ENCODE measurements at places on chromosomes 4 and X.

- H3K27me3 ChIP-seq = no peaks in the 10 kb centered on the region
- DNase-seq = no peak
- no peaks in the 10 kb centered on the region for H3K4me1 ChIP-seq
- no peak overlapping the region for H3K27ac ChIP-seq
- H3K36me3 ChIP-seq = no peaks in the 10 kb centered on the region
- H3K4me3 ChIP-seq = no peak overlapping the region
These were observed 12.0 kb upstream of the RTL9 start for GRCh38 chrX:110346681-110347080.

- no peaks in the 10 kb centered on the region for H3K4me1 ChIP-seq
- DNase-seq = no peak
- no peaks in the 10 kb centered on the region for H3K36me3 ChIP-seq
- H3K27me3 ChIP-seq = peaks cover 7% of the 10 kb centered on the region
- no peak within 1 kb of the TSS for H3K27ac ChIP-seq
These were observed at the start of gene POU3F4 for GRCh38 chrX:83508006-83508405. POU3F4 (plus strand) TSS chrX:83508290; CDS start chrX:83508325, 35 bp downstream.

GRCh38 chr4:52996261-52997131, 134.4 kb downstream of the RASL11B start:
- H3K27me3 ChIP-seq = no peaks in the 10 kb centered on the region
- no peaks in the 10 kb centered on the region for H3K36me3 ChIP-seq
- H3K4me1 ChIP-seq = peaks cover 18% of the 10 kb centered on the region
- peak overlapping the region; percentile 79 for H3K27ac ChIP-seq
- DNase-seq = no peak

- H3K27ac ChIP-seq = no peak overlapping the region
- H3K4me3 ChIP-seq = peak overlapping the region; percentile 79
- no peak for DNase-seq
- peaks cover 7% of the 10 kb centered on the region for H3K4me1 ChIP-seq
- H3K36me3 ChIP-seq = no peaks in the 10 kb centered on the region
These were observed 3.5 kb upstream of the SAP30 start for GRCh38 chr4:173367285-173367684.

- H3K4me1 ChIP-seq = no peaks in the 10 kb centered on the region
- DNase-seq = no peak
- H3K27me3 ChIP-seq = no peaks in the 10 kb centered on the region
- no peaks in the 10 kb centered on the region for H3K36me3 ChIP-seq
- no peak overlapping the region for H3K27ac ChIP-seq
- H3K4me3 ChIP-seq = no peak overlapping the region
These were observed 30.8 kb downstream of the SPINK2 start for GRCh38 chr4:56790691-56791091.

- no peak overlapping the region for H3K4me3 ChIP-seq
- no peaks in the 10 kb centered on the region for H3K4me1 ChIP-seq
- no peak for DNase-seq
These were observed 77.8 kb downstream of the NPNT start for GRCh38 chr4:105972946-105973621.

DNA sequence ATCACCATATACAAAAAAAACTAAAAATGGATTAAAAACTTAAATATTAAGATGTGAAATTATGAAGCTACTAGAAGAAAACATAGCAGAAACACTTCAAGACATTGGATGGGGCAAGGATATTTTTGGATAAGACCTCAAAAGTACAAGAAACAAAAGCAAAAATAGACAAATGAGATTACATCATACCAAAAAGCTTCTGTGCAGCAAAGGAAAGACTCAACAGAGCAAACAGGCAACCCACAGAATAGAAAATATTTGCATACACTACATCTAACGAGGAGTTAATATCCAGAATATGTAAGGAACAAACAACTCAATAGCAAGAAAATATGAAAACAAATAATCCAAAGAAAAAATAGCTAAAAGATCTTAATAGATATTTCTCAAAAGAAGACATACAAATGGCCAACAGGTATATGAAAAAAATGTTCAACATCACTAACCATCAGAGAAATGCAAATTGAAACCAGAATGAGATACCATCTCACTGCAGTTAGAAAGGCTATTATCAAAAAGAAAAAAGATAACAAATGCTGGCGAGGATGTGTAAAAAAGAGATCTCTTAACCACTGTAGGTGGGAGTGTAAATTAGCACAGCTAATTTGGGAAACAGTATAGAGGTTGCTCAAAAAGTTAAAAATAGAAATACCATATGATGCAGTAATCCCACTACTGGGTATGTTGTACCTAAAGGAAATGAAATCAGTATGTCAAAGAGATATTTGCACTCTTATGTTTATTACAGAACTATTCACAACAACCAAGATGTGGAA, 17.8 kb upstream of the LRCH2 start:
- H3K36me3 ChIP-seq = no peaks in the 10 kb centered on the region
- H3K27me3 ChIP-seq = no peaks in the 10 kb centered on the region
- H3K27ac ChIP-seq = no peak overlapping the region
- H3K4me3 ChIP-seq = no peak overlapping the region

DNA sequence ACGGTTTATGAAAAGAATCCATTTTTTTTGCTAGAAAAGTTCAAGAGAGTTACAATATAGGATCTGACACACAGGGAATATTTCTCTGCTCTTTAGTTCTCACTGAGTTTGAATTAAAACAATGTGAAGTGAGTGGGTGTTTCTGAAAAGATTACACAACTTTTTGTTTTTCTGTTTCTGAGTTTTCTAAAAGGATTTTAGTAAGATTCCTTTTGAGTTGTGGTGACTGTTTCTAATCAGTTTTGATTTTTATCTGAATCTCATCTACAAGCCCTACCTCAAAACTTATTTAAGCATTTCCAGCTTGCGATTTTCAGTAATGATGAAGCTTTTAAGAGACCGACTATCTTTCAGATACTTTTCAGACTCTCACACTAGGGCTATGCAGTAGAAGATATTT, 141.7 kb downstream of the GPAT3 start:
- H3K4me3 ChIP-seq = no peak overlapping the region
- no peaks in the 10 kb centered on the region for H3K4me1 ChIP-seq
- no peak overlapping the region for H3K27ac ChIP-seq
- no peak for DNase-seq
- H3K27me3 ChIP-seq = no peaks in the 10 kb centered on the region
- no peaks in the 10 kb centered on the region for H3K36me3 ChIP-seq

- H3K4me3 ChIP-seq = no peak overlapping the region
- H3K36me3 ChIP-seq = no peaks in the 10 kb centered on the region
- no peak overlapping the region for H3K27ac ChIP-seq
- no peak for DNase-seq
- no peaks in the 10 kb centered on the region for H3K27me3 ChIP-seq
These were observed 22.0 kb downstream of the GPM6A start for GRCh38 chr4:175790083-175790482.

DNA sequence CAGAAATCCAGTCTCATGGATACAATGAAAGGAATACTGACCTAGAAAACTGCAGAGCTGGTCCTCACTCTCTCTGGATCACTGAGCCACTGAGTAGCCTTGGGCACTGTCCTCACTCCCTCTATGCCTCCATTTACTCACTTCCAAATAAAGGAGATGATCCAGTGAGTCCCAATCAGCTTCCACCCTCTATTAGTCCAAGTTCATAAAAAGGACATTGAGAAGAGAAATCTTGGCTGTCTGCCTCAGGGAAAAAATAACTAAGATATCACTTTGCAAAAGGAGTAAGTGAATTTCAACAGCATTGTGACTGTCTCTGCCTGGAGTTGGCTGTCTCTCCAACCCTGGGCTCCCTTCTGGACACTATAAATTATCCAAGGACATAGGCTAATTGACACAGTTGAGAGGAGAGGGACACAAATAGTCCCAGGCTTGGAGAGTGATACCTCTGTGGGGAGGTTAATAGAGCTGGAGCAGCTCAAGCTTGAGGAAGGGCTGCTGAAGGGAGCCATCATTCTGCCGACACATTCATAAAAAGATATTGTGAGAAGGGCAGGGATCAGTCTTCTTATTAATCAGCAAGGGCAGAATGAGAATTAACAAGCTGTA, 572.3 kb downstream of the RAB28 start:
- H3K4me1 ChIP-seq = no peaks in the 10 kb centered on the region
- no peak overlapping the region for H3K27ac ChIP-seq
- H3K27me3 ChIP-seq = no peaks in the 10 kb centered on the region

DNA sequence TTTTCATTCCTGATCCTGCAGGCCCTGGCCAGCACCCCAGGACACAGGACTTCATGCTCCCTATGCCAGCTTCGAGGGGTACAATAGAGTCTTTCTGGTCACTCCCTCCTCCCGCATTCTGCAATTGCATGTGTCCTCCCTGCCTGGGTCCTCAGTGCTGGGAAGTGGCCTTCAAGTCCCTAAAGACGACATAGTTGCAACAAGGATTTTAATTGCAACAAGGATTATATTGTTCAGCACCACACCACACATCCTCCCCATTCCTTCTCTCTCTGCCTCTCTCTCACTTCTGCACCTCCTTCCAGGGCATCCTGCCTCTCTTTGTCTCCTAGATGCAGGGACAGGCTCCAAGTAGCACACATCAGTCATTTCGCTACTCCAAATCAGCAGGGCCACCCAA, 25.5 kb downstream of the SCD5 start:
- H3K36me3 ChIP-seq = no peaks in the 10 kb centered on the region
- DNase-seq = no peak
- H3K27me3 ChIP-seq = no peaks in the 10 kb centered on the region
- H3K4me1 ChIP-seq = no peaks in the 10 kb centered on the region
- no peak overlapping the region for H3K4me3 ChIP-seq

- H3K27me3 ChIP-seq = no peaks in the 10 kb centered on the region
- H3K27ac ChIP-seq = no peak overlapping the region
- DNase-seq = no peak
- no peaks in the 10 kb centered on the region for H3K4me1 ChIP-seq
- no peaks in the 10 kb centered on the region for H3K36me3 ChIP-seq
These were observed 185.5 kb downstream of the RAB28 start for GRCh38 chr4:13298655-13299054.

GRCh38 chr4:53346920-53347852, 18.7 kb downstream of the SCFD2 start:
- H3K36me3 ChIP-seq = peaks cover under 1% of the 10 kb centered on the region
- H3K4me1 ChIP-seq = peaks cover 18% of the 10 kb centered on the region
- no peaks in the 10 kb centered on the region for H3K27me3 ChIP-seq
- H3K27ac ChIP-seq = peak overlapping the region; percentile 49
- H3K4me3 ChIP-seq = no peak overlapping the region

DNA sequence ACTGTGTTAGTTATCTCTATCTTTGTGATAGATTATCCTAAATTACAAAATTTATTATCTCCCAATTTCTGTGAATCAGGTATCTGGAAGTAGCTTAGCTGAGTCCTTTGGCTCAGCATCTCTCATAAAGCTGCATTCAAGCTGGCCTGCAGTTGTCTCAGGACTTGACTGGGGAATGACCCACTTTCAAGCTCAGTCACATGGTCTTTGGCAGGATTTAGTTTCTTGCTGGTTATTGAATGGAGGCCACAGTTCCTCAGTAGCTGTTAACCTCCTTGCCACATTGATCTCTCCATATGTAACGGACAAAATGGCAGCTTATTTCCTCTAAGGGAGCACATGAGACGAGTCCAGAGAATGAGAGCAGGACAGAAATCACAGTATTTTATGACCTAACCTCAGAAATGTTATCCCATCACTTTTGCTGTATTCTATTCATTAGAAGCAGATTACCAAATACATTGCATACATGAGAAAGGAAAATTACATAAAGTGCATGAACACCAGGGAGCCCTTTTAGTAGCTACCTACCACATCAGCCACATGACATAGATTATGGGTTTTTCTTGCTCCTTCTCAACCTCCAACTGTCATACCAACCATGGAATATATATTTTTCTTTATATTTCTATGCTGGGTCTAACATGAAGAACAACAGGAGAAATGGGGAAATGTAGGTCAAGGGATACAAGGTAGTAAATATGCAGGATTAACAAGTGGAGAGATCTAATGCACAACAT, 730.1 kb downstream of the CCSER1 start:
- peaks cover 2% of the 10 kb centered on the region for H3K4me1 ChIP-seq
- no peak overlapping the region for H3K27ac ChIP-seq
- no peak overlapping the region for H3K4me3 ChIP-seq
- H3K27me3 ChIP-seq = no peaks in the 10 kb centered on the region
- DNase-seq = no peak

GRCh38 chr4:116027311-116027710, 913.9 kb upstream of the NDST4 start:
- no peaks in the 10 kb centered on the region for H3K4me1 ChIP-seq
- H3K36me3 ChIP-seq = no peaks in the 10 kb centered on the region
- no peaks in the 10 kb centered on the region for H3K27me3 ChIP-seq

DNA sequence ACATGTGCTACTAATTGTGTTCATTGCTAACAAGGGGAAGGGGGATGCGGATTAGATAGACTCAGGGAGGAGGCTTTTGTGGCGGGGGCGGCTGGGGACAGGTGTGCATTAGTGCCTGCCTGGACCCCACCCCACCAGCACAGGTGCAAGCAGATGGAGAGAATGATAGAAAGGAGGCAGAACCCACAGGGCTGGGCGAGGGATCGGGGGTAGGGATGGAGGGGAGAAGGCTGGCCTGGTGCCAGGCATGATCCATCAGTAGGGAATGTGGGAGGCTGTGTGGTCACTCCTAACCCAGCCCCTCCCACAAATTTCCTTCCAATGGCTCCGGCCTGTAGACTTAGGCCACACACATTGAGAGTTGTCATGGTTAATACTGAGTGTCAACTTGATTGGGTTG, 30.5 kb upstream of the CRMP1 start:
- H3K4me1 ChIP-seq = no peaks in the 10 kb centered on the region
- H3K27ac ChIP-seq = no peak overlapping the region
- H3K4me3 ChIP-seq = no peak overlapping the region
- DNase-seq = no peak
- H3K27me3 ChIP-seq = no peaks in the 10 kb centered on the region

GRCh38 chr4:120730777-120731320, 191.7 kb downstream of the PRDM5 start:
- no peaks in the 10 kb centered on the region for H3K27me3 ChIP-seq
- no peaks in the 10 kb centered on the region for H3K4me1 ChIP-seq

GRCh38 chr4:24103434-24104157, 213.7 kb upstream of the PPARGC1A start:
- no peak overlapping the region for H3K4me3 ChIP-seq
- H3K27ac ChIP-seq = no peak overlapping the region
- H3K27me3 ChIP-seq = no peaks in the 10 kb centered on the region
- no peaks in the 10 kb centered on the region for H3K4me1 ChIP-seq

GRCh38 chrX:76026751-76027150, 146.1 kb upstream of the PBDC1 start:
- no peaks in the 10 kb centered on the region for H3K27me3 ChIP-seq
- H3K4me1 ChIP-seq = no peaks in the 10 kb centered on the region
- DNase-seq = no peak
- H3K4me3 ChIP-seq = no peak overlapping the region
- H3K27ac ChIP-seq = no peak overlapping the region
- no peaks in the 10 kb centered on the region for H3K36me3 ChIP-seq

- no peak for DNase-seq
- peaks cover 18% of the 10 kb centered on the region for H3K36me3 ChIP-seq
- no peaks in the 10 kb centered on the region for H3K27me3 ChIP-seq
- no peaks in the 10 kb centered on the region for H3K4me1 ChIP-seq
- H3K4me3 ChIP-seq = no peak overlapping the region
These were observed 61.7 kb downstream of the EVC start for GRCh38 chr4:5772528-5773270.

All from ascending aorta (tissue), 2 donors.